ENCODE measurements at places on chromosomes 1 and 21. TPM values are rescaled to one million over a fixed set of nuclear protein-coding genes. Genes with fewer than 3 reads are reported as not detected.

Gene DIRAS3
- 0.24 TPM for total RNA-seq

Gene TBX15
- total RNA-seq = not detected

Gene TNN
- not detected for total RNA-seq

Gene RNU1-3
- 4,441 TPM for total RNA-seq

Gene RGSL1
- total RNA-seq = not detected

Gene DYNLT5
- not detected for total RNA-seq

Gene ZC3H12A
- 24.5 TPM for total RNA-seq

Gene TNFRSF14
- total RNA-seq = 11.4 TPM

Gene ZBTB37
- 3.4 TPM for total RNA-seq

Gene C1orf198
- 11.2 TPM for total RNA-seq

Gene SPATA1
- 0.56 TPM for total RNA-seq

Gene CYP2J2
- total RNA-seq = 8.5 TPM

Gene ABCD3
- total RNA-seq = 33.4 TPM

Gene TINAGL1
- 194 TPM for total RNA-seq

Gene PTGER3
- not detected for total RNA-seq

Gene TTLL7
- total RNA-seq = 6.3 TPM

Gene XCL2
- not detected for total RNA-seq

Gene C1orf185
- not detected for total RNA-seq

Gene SLC35F3
- 9.4 TPM for total RNA-seq

Gene SPRR5
- total RNA-seq = 0.32 TPM

Gene IQCC
- 3.8 TPM for total RNA-seq

Gene UBE2U
- total RNA-seq = not detected

Gene FMO5
- 0.21 TPM for total RNA-seq

Gene GPR25
- not detected for total RNA-seq

Gene TNNT2
- total RNA-seq = 0.11 TPM

Gene SESN2
- 15.6 TPM for total RNA-seq

Gene PCAT6
- total RNA-seq = 0.67 TPM

Gene ACOT11
- total RNA-seq = 2.7 TPM

Data from foreskin keratinocyte (primary cell).